ENCODE measurements at places on chromosomes 6 and 20. TPM values are rescaled to one million over a fixed set of nuclear protein-coding genes. Genes with fewer than 3 reads are reported as not detected.

HTR1E gene
- 0.82 TPM for total RNA-seq

BMP5 gene
- total RNA-seq, result 4.9 TPM

GINM1 gene
- 36.5 TPM for total RNA-seq

HMGCLL1 gene
- 2.4 TPM for total RNA-seq

MTFR2 gene
- 1.7 TPM for total RNA-seq

DNA sequence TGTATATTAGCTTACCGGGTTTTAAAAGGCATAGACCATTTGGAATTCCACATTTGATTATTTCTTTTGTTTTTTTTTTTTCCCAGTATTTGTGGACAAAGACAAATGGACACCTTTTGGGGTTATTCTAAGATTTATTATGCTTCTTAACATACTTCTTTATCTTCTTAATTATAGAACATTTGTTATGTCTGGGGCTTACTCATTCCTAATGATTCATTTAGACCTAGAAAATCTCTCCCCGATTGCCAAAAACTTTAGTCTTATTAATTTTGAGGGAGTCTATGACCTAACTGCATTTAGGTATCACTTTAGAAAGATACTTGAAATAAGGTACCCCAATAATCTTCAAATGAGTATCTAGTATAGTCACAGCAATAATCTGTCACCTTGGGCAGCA is 170.7 kb upstream of the PREP start:
- DNase-seq, result no peak
- peaks cover 9% of the 10 kb centered on the region for H3K4me1 ChIP-seq
- H3K36me3 ChIP-seq, result no peaks in the 10 kb centered on the region
- no peak overlapping the region for H3K4me3 ChIP-seq

DNA sequence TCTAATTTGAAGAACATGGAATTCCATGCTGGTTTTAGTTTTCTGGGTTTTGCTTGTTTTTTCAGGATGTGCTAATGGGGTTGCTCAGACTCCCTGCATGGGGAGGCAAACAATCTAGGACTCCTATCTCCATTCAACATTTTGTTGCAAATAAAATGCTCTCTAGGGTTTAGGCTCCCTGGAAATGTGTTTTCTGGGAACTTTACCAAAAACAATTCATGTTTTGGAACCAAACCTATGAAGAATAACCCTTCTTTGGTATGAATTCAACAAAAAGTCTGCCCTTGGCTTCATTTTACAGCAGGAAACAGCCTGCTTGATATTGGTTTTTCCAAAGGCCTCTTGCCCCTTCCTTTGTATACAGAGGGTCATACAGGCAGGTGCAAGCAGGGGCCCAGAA is 217.7 kb downstream of the FOXA2 start:
- DNase-seq, result no peak
- no peak overlapping the region for H3K4me3 ChIP-seq
- no peaks in the 10 kb centered on the region for H3K36me3 ChIP-seq
- H3K27me3 ChIP-seq, result peaks cover 74% of the 10 kb centered on the region

GRCh38 chr20:21101932-21102575 is 4.1 kb downstream of the LINC00237 start:
- H3K36me3 ChIP-seq, result no peaks in the 10 kb centered on the region
- DNase-seq, result no peak
- peak overlapping the region; percentile 47 for H3K4me3 ChIP-seq
- peaks cover 100% of the 10 kb centered on the region for H3K27me3 ChIP-seq
- H3K27ac ChIP-seq, result no peak overlapping the region

DNA sequence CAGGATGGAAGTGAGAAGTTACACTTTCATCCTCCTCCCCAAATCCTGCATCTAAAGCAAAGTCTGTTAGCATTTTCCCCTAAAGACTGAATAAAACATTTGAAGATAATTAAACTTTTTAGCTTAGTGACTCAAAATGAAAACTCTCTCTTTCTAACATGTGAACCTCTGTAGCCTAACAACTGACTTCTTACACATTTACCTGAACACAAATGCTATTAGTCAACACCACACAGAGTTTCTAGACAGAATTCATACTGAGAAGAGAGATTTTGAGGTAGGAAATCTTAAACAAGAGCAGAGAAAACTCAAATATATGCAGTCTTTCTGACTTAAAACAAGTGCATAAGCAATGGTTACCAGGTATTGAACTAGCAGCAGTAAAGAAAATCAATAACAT is 149.9 kb upstream of the SMLR1 start:
- H3K4me3 ChIP-seq, result no peak overlapping the region
- H3K4me1 ChIP-seq, result peaks cover 18% of the 10 kb centered on the region
- H3K27ac ChIP-seq, result no peak overlapping the region
- DNase-seq, result no peak
- H3K27me3 ChIP-seq, result peaks cover 1% of the 10 kb centered on the region
- H3K36me3 ChIP-seq, result peaks cover 6% of the 10 kb centered on the region

- no peak for DNase-seq
- H3K4me1 ChIP-seq, result peaks cover 36% of the 10 kb centered on the region
- no peak overlapping the region for H3K4me3 ChIP-seq
- H3K27me3 ChIP-seq, result no peaks in the 10 kb centered on the region
- peaks cover 7% of the 10 kb centered on the region for H3K36me3 ChIP-seq
Observed at GRCh38 chr6:109897025-109897424, 81.1 kb upstream of the GPR6 start.

DNA sequence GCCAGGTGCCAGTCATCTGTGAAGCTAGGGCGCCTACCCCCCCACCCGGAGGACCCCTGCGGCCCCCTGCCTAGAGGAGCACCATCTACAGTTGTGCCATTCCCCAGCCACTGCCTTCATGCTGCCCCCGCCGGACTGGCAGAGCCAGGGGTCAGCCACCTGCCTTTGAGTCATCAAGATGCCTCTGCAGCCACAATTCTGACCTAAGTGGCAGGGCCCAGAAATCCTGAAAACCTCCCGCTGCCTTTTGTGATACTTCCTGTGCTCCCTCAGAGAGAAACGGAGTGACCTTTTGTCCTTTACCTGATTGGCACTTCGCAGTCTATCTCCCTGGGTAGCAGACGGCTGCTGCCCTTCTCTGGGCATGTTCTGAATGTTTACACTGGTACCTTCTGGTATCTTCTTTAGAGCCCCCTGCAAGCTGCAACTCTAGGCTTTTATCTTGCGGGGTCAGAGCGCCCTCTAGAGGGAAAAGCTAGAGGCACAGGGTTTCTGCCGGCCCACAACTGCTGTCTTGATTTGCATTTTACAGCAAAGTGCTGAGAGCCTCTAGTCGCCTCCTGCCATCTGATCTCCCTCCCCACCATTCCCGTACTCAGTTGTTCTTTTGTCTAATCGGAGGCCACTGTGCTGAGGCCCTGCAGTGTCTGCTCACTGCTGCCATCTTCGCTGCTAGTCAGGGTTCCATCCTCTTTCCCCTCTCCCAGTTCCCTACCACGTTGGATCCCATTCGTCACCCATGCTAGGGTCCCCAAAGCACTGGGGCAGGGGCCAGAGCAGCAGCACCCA is 26.9 kb downstream of the SPATA2 start:
- no peak overlapping the region for H3K27ac ChIP-seq
- peaks cover 35% of the 10 kb centered on the region for H3K4me1 ChIP-seq
- H3K4me3 ChIP-seq, result no peak overlapping the region
- peak; percentile 77 for DNase-seq
- H3K27me3 ChIP-seq, result no peaks in the 10 kb centered on the region

GRCh38 chr6:128499079-128499731 is 21.2 kb downstream of the PTPRK start:
- DNase-seq, result no peak
- no peak overlapping the region for H3K4me3 ChIP-seq
- peaks cover 4% of the 10 kb centered on the region for H3K36me3 ChIP-seq
- H3K27ac ChIP-seq, result no peak overlapping the region
- H3K27me3 ChIP-seq, result no peaks in the 10 kb centered on the region

DNA sequence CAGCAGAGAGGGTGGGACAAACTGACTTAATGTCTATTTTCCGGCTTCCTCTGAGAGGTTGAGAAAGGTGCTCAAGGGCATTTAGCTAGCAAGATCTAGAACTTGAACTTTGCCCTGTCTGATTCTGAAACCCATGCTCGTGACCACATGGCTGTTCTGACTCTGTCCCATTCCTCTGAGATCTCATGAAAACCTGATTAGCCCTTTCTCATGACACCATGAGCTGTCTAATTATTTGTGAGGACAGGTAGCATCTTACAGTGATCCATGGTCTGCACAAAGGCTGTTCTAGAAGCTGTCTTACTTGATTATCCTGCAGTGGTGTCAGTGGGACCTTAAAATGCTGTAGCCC is 89.6 kb upstream of the TOX2 start:
- no peak overlapping the region for H3K4me3 ChIP-seq
- H3K27me3 ChIP-seq, result peaks cover 48% of the 10 kb centered on the region
- H3K4me1 ChIP-seq, result no peaks in the 10 kb centered on the region
- no peak for DNase-seq

GRCh38 chr6:4336778-4337442 is 201.5 kb upstream of the ECI2 start:
- H3K27ac ChIP-seq, result peak overlapping the region; percentile 60

Measured in mesothelial cell of epicardium (in vitro differentiated cells).